ENCODE measurements at places on chromosomes 7 and 10. TPM values are rescaled to one million over a fixed set of nuclear protein-coding genes. Genes with fewer than 3 reads are reported as not detected.

PHYHIPL gene
- polyA plus RNA-seq: 1.9 TPM

METTL27 gene
- 1.3 TPM for polyA plus RNA-seq

ASZ1 gene
- 0.09 TPM for polyA plus RNA-seq

NCF1 gene
- 12.5 TPM for polyA plus RNA-seq

KEL gene
- polyA plus RNA-seq: 2.6 TPM

COL26A1 gene
- 0.41 TPM for polyA plus RNA-seq

ITGA8 gene
- 2.8 TPM for polyA plus RNA-seq

DNA sequence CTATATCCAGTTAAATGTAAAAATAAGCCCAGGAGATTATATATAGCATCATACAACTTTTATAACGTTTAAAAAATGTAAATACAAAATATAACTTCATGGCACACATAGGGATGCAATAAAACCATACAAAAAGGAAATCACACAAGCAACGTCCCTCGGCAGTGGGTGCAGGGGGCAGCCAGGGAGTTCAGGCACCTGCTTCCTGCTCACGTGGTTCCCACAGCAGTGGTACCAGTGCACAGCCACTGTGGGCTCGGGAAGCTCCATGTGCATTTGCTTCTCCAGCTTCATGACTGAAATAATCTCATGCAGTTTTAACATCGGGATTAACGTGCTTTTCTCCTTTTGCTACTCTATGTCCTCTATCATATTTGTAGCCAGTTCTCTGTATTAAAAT lies 255.5 kb upstream of the CXCL12 start:
- no peak for DNase-seq

DNA sequence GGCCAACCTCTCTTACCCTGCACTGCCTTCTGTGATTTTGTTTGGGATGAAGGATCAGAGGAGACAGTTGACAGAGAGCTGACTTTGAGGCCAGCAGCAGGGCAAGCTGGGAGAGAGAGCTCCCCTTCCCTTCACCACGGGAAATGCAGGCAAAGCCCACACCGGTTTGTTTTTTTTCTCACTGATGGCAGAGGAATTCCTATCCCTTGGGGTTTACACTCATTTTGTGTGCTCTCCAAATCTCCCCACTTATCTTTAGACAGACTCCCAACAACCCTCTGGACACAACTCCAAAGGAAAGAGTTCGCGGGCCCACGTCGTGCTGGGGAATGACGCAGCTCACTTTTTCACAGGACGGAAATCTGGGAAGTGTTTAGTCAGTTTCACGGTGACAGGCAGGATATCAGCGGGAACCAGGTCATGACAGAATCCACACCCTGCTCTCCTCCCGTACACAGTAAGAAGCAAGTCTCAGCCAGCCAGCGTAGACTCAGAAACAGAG lies 68.3 kb upstream of the FAM171A1 start:
- no peak for DNase-seq

GRCh38 chr10:119449760-119450461 lies 92.6 kb downstream of the RGS10 start:
- no peak for DNase-seq

- DNase-seq: no peak
Measured at GRCh38 chr10:114506871-114507385, 102.6 kb upstream of the AFAP1L2 start.

- DNase-seq: no peak
Measured at GRCh38 chr10:18293536-18294510, 153.6 kb downstream of the CACNB2 start.

DNA sequence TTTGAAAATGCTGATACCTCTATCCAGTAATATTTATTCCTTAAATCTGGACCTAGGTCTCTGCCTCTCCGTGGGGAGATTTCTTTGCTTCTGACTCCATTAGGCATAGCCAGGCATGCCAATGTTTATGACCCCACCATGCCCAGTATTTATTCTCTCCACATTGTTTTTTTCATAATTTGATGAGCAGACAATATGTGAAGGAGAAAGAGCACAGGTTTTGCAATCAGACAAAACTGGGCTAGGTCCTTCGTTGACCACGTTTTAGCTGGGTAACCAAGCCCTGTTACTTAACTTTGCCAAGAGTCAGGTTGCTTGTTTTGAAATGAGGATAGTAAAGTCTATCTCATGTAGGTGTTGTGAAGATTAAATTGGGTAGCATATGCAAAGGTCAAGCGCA lies 21.6 kb upstream of the PRPS1L1 start:
- DNase-seq: no peak

DNA sequence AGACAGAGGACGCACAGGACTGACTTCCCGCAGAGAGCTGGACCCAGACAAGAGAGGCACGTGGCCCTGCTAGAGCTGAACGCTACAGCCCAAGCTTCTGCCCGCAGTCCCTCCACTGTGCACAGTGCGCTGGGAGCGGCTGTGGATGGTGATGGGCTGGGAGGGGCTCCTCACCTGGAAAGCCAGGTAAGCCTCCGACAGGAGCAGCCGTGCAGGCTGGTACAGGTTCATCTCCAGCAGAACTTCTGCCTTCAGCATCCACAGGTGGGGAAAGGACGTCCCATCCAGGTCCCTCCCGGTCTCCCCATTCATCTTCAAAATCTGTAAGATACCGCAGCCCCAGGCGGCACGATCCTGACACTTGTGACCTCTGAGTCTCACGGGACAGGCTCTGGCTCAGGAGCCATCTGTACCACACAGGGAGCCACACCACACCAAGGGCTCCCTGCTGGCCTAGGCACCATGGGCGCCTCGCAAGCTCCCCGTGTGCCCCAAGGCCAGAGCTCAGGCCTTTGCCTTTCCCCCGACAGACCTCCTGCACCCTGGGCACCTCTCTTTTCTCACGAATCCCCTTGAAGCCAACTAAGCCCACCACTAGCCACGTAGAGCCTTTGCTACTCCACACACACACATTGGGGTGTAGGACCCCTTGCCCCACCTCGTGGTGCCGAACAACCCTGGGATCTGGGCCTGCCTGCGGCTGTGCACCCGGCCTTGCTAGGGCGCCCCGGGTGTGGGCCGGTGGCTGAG lies 76.3 kb downstream of the CFAP46 start:
- DNase-seq: no peak

All from thymus (tissue), 14 donors.